ENCODE measurements at places on chromosomes 1 and 21.

DNA sequence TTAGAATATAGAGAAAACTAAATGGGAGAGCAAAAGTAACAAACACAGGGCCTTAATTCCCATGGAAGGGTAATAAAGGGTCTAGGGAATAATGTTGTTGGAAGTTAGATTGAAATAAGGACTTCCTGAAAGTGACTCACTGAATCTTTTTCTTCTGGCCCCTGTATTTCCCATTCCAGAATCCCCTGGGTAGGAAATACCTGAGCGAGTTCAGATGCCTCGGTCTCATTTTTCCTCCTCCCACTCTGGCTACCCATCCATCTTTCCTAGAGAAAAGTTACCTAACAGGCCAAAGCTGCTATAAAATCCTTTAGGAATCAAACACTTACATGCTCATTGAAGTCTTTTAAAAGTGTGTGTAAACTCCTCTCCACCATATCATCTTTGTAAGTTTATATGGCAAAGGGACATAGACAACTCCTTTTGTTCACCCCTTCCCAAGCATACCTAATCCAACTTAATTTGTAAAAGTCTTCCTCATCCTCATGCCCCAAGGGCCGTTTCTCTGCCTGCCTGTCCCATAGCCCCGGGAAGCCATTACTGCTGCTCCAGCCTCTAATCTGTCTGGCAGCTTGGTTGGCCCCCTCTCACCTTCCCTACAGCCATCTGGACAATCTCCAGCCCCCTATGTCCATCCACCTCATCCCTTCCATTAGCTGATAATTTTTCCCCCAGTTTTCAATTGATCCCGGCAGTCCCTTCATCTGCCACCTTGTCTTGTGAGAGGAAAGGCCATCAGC is 3.3 kb upstream of the MEF2D start:
- no peak for DNase-seq

GRCh38 chr1:110433213-110433612 is 17.7 kb upstream of the PROK1 start:
- DNase-seq: no peak

DNA sequence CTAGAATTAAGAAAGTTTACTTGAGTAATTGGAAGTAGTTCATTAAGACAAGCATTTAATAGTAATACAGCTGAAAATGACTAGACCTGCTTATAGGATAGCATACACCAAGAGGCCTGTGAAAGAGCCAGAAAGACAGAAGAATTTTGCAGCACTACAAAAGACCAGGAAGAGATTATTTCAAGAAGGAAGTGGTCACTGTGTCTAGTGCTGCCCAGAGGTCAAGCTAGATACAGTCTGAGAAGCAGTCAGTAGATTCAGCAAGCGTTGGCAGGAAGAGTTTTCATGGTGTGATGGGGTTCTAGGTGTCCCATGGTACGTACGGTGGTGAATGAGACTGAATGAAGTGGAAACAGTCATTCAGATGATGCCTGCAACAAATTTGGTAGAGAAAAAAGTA is 31.5 kb downstream of the RGS8 start:
- DNase-seq: no peak

DNA sequence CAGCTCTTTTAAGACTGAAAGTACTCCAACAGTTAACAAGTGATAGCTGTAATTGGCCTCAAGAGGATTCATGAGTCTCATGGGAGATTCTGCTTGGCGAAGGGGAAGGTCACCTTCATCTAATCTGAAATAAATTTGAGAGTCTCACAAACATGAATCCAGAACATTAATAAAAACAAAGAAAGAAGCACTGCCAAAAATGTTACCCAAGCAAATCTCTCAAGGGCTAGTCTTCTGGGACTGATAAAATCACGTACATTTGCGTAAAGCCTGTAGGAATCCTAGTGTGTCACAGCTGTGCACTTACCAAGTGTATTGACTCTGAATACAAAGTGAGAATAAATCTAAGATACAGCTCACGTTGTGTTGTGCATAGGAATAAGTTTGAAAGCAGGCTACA is 21.2 kb upstream of the NUF2 start:
- DNase-seq: no peak

DNA sequence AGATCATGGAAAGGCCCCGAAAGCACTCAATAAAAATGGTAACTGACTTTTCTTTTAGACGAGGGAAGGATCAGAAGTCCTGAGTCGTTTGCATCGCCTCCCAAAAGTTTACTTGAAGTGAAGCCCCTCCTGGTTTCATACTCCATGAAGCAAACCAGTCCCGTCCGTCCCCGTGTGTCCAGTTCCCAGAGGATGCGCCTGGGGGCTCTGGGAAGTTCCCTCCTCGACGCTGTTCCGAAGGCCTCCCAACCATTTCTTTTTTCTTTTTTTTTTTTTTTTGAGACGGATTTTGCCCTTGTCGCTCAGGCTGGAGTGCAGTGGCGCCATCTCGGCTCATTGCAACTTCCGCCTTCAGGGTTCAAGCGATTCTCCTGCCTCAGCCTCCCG is 661 bp upstream of the OSCP1 start:
- DNase-seq: no peak

GRCh38 chr1:111140680-111140967 is 601 bp downstream of the CEPT1 start:
- no peak for DNase-seq

- DNase-seq: no peak
Observed at GRCh38 chr1:85460555-85461088, 4.3 kb downstream of the DDAH1 start.

DNA sequence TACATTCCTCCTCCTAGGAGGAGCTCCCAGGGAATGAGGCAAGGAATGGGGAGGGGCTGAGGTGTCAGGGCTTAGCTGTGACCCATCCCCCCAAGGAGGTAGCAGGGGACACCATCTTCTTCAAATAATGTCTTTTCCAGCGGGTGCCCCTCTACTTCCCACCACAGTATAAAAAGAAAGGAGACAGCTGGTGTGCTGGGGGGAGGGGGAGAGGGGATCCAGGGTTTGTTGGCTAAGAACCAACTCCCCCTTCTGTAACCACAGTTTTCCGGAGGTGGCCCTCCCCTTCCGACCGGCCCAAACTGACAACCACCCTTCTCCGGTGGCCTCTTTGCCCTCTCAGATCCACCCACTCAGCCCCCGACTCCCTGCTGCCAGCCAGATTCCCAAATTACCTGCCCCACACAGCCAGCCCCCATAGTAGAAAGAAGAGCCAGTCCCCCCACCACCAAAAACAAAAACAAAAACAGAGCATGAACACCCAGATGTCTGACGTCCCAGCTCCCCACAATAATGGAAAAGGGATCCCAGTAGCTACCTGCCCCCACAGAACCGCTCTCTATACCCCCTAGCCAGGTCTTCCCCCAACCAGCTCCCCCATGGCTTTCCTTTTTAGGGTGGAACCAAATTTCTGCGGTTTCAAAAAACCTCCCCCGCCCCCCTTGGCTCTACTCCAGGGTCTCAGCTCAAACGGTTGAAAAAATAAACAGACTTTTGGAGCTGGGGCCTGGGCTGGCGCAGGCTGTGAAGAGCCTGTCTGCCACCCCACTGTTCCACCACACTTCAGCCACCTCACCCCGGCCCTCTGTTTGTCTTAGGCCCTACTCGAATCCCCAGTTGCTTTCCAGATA is 2.1 kb downstream of the ARHGEF2 start:
- DNase-seq: peak; percentile 80

DNA sequence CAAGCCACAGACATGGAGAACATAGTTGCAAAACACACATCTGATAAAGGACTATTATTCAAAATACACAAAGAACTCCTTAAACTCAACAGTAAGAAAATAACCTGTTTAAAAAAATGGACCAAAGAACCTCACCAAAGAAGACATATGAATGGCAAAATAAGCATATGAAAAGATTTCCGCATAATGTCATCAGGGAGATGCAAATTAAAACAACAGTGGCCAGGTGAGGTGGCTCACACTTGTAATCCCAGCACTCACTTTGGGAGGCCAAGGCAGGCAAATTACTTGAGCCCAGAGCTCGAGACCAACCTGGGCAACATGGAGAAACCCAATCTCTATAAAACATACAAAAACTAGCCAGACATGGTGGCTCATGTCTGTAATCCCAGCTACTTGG is 50.4 kb downstream of the PRPF38A start:
- no peak for DNase-seq

- DNase-seq: no peak
Observed at GRCh38 chr1:200108659-200109058, 81.1 kb downstream of the NR5A2 start.

DNA sequence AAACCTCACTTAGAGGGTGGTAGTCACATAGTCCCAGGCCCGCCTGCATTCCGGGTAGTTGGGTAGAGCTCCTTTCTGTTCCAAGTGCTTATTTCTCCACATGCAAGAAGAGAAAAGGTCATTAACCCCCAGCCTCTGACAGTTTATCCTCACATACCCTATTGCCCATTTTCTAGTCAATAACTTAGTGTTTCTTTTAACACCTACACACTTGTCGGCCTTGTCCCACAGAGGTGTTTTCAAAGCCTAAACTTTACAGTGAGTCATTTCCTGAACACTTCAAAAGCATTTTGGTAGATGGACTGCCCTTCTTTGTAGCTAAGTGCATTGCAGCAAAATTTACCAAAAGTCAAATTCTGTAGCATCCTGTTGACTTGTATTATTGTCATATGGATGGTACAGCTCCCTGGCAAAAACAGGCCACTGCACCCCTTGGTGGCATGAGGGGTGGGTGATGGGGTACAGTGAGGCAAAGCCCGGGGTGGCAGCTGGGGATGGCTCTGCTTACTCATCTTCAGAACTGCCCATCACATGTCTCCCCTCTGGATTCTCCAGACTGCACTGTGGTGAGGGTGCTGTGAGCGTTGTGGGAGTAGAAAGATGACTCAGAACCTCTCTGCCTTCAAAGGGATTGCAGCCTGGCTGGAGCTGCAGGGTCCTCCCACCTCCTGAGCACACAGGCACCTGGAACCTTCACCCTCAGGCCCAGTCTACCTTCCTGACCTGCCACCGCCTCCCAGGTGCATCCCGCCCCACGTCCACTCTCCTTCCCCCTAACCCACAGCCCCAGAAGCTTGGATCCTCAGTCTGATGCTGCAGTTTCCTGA is 45.8 kb upstream of the DMRTB1 start:
- DNase-seq: no peak

GRCh38 chr1:205191622-205192021 is 19.9 kb downstream of the DSTYK start:
- no peak for DNase-seq

DNA sequence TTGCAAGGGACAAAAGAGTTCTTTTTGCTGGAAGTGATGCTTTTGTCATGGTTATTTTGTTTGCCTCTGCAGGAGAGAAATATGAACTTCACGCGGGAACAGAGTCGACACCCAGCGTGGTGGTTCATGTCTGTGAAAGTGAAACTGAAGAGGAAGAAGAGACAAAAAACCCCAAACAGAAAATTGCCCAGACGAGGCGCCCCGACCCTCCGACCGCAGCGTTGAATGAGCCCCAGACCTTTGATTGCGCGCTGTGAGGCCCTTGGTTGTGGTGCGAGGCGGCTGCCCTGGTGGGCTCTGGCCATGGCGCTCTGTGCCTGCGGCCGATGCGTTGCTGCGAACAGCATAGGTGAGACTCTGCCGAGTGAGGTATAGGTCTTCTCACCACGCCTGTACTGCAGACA is 20.9 kb upstream of the NCMAP start:
- no peak for DNase-seq

DNA sequence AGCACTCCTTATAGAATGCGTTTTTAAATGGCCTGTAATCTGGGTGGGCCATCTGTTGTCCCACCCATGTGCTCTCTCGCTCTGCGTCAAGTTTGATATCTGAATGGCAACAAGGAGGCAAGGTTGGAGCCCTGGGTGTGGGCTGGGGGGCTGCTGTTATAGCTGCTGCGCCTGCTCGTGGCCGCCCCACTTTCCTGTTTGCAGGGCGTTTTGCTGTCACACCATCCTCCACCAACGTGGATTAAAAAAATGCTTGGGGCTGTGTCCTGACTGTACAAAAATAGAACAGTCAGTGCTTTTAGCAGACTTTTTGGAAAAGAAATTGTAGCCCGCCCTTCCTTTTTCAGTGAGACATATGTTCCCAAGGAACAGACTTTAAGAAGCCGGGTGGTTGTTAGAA is 25.4 kb downstream of the UMODL1 start:
- peak; percentile 63 for DNase-seq

- peak; percentile 45 for DNase-seq
Observed at GRCh38 chr1:10980094-10980577, 32.3 kb upstream of the TARDBP start.

DNA sequence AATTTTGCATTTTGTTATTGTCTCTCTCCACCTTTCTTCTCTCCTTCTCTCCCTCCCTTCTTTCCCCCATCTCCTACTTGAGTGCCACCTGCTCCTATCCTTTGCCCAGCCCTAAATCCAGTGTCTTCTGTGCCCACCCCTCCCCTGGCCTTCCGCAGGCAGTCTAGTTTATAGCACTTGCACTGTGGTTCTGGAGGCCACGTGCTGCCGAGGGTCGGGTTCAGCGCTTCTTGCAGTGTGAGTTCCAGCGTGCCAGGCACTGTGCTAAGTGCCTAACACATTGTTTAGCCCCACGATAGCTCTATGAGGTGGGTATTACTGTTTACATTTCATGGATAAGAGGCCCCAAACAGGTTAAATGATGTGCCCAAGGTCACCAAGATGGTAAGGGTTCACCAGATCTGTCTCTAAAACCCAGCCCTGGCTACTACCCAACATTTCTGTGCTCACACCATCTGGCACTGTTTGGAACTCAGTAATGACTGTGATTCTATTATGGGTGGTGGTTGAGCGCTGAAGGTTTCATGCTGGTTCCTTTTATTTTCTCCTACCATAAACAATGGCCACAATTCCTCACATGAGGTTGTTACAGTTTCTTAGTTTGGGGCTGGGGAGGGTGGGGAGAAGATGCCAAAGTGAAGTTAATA is 14.1 kb upstream of the ATP1A4 start:
- no peak for DNase-seq

DNA sequence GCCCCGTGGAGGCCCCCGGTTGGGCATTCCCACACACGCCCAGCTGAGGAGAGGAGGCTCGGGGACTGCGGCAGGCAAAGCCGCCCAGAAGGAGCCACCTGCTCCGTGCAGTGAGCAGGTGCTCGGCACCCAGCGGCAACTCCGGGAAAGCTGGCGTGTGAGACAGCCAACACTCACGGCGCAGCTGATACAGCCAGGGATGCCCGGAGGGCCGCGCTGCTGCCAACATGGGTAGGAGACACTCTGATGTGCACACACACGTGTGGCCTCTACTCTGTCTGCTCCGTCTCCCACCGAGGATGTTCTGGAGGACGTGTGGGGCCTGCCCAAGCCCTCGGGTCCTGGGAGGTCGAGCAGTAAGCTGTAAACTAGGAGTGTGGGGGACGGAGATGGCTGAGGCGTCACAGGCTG is 12.9 kb downstream of the MORN1 start:
- DNase-seq: no peak
